ENCODE measurements at places on chromosomes 5 and 9. TPM values are rescaled to one million over a fixed set of nuclear protein-coding genes. Genes with fewer than 3 reads are reported as not detected.

Gene BSPRY
- 0.13 TPM for total RNA-seq

Gene SLC36A2
- total RNA-seq, result not detected

Gene PPIC
- 45.8 TPM for total RNA-seq

Gene ST6GALNAC6
- 50.2 TPM for total RNA-seq

Gene FST
- total RNA-seq, result 0.51 TPM

Gene SLC44A1
- 8.7 TPM for total RNA-seq

Gene PTGR1
- total RNA-seq, result 46.0 TPM

- DNase-seq, result no peak
Measured at GRCh38 chr5:322281-322941, 897 bp downstream of the AHRR start.

GRCh38 chr9:134948149-134948548, 30.4 kb upstream of the FCN1 start:
- no peak for DNase-seq

DNA sequence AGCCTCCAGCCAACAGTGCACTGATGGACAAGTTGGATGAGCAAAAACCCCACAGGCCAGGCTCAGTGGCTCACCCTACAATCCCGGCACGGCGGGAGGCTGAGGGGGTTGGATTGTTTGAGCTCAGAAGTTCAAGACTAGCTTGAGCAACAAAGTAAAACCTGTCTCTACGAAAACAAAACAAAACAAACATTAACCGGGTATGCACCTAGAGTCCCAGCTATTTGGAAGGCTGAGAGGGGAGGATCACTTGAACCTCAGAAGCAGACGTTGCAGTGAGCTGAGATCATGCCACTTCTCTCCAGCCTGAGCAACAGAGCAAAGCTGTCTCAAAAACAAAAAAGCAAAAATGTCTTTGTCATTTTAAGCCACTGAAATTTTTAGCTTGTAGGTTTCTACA, 55.1 kb upstream of the DMRT1 start:
- DNase-seq, result no peak

DNA sequence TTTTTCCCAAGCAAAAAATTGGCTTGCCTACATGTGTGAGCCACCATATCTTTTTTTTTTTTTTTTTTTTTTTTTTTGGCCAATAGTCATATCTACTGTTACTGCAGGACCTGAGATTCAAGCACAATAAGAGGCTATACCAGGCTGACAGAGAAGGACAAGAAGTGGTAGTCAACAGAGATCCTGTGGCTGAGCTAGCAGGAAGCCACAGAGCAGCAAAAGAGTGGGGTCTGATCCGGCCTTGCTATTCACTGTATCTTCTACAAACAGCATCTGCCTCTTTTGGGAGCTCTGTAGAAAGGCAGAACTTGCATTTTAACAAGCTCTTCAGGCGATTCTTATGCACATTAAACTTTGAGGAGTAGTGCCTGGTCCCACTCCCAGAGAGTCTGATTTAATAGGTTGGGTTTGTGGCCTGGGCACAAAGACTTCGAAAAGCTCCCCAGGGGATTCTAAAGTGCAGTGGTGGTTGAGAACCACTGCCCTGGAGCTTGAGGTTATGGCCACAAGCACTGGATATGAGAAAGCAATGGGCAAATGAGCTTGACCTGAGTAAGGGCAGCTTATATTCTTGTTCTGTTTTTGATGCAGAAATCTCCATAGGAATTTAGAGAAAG, 162.8 kb downstream of the PIK3R1 start:
- DNase-seq, result no peak

DNA sequence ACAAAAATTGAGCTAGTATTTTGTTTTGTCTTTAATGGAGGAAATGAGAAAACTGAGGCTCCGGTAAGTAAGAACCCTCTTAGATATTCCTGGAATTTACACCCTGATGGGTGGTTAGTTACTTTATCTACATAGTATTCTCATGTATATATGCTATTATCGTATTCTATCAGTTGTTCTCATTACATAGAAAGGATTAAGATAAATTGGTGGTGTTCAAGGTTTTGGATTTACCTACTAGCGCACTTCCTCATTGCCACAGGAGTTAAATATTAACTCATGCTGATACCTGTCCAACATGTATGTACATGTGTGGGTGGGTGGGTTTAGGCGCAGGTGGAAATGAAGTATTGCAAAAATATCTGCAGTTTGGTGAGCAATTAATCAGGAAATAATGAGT, 61.1 kb upstream of the IFNE start:
- DNase-seq, result no peak

DNA sequence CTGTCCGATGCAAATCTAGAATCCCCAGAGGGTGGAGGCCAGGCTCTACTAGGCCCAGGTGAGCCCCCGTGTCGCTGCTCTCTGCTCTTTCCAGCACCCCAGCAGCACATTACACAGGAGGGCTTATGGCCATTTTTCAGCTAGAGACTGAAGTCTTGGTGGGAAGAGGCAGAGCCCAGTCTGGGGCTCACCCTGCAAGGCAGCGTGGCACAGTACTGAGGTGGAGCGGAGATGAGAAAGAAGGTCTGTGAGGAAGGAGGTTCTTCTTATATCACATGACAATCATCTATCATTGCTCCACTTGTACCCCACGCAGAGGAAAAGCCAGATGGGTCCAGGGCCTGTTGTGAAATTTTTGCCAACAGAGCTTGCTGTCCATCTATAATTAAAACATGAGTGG, 10.0 kb upstream of the KIF12 start:
- DNase-seq, result no peak

DNA sequence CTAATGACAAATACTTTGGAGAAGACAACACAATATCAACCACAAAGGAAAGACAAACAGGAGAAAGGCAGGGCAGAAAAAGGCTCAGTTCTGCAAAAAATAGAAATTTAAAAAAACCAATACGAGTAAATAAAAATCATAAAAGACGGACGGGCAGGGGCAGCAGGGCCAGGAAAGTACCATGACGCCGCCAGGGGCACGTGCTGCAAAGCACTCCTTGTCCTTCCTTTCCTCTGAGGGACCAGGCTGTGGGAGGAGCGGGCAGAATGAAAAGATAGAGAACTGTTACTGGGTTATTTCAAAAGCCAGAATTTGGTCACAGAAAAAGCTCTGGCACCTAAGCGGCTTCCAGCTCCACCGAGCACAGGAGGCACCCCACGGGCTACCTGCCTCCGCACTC, 53.9 kb downstream of the HABP4 start:
- no peak for DNase-seq

DNA sequence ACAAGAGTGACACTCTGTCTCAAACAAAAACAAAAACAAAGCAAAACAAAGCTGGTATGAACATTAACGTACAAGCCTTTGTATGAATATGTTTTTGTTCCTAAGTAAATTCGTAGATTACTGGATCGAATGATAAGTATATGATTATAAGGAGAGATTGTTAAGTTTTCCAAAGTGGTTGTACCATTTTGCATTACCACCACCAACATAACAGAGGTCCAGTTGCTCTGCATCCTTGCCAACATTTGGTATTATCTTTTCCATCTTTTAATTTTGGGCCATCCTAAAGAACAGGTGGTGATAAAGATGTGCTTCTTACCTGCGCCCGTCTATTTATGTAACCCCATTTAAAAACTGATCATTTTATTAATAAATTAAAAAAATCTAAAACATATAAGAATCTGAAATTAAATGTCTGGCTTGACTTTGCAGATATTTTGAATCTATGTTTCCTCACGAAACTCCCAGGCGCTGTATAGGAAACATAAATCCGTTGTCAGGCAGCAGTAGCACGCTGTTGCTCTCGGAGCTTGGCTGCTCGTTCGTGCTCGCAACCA, 593 bp upstream of the NAA35 start:
- no peak for DNase-seq

GRCh38 chr5:2239201-2239910, 356.6 kb upstream of the IRX4 start:
- DNase-seq, result no peak

- DNase-seq, result no peak
Measured at GRCh38 chr9:21668516-21668915, 133.9 kb upstream of the MTAP start.

DNA sequence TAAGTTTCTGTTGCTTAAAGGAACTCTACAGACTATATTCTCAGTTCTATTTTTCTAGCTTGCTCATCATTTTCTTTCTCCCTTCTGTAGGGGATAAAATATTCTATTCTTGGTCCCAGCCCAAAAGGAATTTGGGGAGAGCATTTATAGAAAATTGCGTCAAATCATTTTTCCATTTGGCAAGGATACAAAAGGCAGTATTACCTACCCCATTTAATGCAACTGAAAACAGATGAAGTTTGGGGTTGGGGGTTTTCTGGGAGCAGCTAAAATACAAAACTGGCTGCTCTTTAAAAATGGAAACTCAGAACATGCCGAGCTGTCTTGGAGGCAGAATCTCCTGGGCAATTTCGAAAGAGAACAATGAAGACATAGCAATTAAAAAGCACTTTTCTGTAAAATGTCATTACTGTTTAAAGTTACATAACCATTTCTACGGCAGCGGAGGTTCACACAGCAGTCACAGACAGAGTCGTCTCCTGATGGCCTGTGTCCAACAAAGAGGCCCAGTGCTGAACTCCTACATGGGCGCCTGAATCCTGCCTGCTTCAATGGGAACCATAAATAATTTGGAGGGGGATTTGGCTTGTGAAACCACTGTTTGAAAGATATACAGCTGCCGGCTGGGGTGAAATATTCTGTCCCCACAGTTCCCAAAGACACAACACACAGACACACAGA, 152.4 kb downstream of the BRINP1 start:
- DNase-seq, result no peak

- no peak for DNase-seq
Measured at GRCh38 chr9:101333926-101334702, 50.7 kb downstream of the BAAT start.

Data from Panc1 (cell line).